ENCODE measurements at places on chromosomes 16 and 17. TPM values are rescaled to one million over a fixed set of nuclear protein-coding genes. Genes with fewer than 3 reads are reported as not detected.

Gene CENPN
- total RNA-seq, result 1.8 TPM

Gene CNTD1
- not detected for total RNA-seq

Gene SYNGR3
- not detected for total RNA-seq

Gene SDK2
- 6.3 TPM for total RNA-seq

Gene CD19
- not detected for total RNA-seq

GRCh38 chr16:10600782-10601443 is 20.5 kb upstream of the EMP2 start:
- no peak overlapping the region for H3K4me3 ChIP-seq
- no peaks in the 10 kb centered on the region for H3K36me3 ChIP-seq
- no peaks in the 10 kb centered on the region for H3K27me3 ChIP-seq
- H3K4me1 ChIP-seq, result peaks cover 6% of the 10 kb centered on the region
- no peak for DNase-seq

DNA sequence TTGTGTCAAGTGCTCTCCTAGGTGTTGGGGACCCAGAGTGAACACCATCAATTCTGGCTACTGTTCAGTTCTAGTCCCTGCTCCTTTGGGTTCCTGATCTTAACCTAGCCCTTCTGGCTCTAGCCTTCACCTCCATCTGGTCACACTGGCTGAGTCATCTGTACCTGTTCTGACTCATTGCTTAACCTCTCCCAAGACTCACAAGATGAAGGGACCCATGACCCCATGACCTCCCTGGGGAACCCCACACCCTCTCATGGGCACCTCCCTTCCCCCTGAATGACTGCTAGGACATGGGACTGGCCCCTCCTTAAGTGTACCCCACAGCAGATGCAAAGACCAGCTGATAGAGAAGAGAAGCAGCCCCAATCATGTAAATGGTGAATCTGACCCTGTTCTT is 345.8 kb upstream of the CDH5 start:
- no peak overlapping the region for H3K4me3 ChIP-seq
- no peak overlapping the region for H3K27ac ChIP-seq
- no peaks in the 10 kb centered on the region for H3K36me3 ChIP-seq

DNA sequence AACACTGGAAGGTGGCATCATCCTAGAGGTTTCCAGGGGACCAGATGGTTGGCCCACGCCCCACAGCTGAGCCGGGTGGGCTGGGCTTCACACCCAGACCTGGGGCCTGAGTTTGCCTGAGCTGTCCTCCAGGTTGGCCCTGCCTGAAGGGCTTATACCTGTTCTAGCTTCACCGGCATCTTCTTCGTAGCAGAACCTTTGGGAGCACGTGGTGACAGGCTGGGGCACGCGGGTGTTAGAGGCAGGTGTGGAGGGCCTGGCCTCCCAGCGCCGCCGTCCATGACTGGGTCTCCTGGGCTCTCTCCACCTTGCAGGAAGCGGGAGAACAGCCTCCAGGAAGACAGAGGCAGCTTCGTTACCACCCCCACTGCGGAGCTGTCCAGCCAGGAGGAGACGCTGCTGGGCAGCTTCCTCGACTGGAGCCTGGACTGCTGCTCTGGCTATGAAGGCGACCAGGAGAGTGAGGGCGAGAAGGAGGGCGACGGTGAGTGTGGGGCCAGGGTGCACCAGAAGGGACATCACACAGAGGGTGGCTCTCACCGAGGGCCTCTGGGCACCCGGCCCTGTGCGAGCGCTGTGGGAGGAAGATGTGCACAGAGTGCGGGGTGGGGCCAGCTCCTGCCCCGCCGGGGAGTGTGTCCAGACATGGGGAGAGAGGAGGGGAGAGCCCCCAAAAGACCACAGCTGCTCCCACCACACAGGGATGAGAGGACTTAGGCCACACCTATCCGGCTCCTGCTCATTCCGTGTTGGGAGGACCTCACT is 4.6 kb upstream of the TEDC2 start:
- DNase-seq, result no peak
- H3K27me3 ChIP-seq, result no peaks in the 10 kb centered on the region
- peaks cover 19% of the 10 kb centered on the region for H3K4me1 ChIP-seq
- no peak overlapping the region for H3K4me3 ChIP-seq
- H3K27ac ChIP-seq, result no peak overlapping the region
- H3K36me3 ChIP-seq, result no peaks in the 10 kb centered on the region

- H3K4me3 ChIP-seq, result no peak overlapping the region
- H3K27ac ChIP-seq, result no peak overlapping the region
- H3K4me1 ChIP-seq, result no peaks in the 10 kb centered on the region
- no peak for DNase-seq
- no peaks in the 10 kb centered on the region for H3K27me3 ChIP-seq
- no peaks in the 10 kb centered on the region for H3K36me3 ChIP-seq
These were observed 7.6 kb upstream of the RPH3AL start for GRCh38 chr17:360092-360750.

DNA sequence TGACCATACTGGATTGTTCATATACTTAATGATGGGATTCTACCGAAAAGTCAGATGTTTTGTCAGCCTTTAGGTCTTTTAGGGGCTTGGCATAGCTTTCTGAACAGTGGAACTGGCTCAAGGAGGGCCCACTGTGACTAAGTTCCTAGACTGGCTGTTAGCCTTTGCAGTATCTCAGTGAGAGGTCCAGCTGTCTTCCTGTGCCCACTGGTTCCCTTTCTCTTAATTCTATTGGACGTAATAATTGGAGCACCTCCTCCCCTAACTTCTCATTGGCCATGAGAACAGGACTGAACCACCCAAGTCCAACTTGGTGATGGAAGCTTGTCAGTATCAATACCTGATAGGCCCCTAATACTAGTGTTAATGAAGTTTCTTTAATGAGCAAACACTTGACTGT is 13.5 kb downstream of the KPNA2 start:
- no peak overlapping the region for H3K27ac ChIP-seq
- peaks cover 32% of the 10 kb centered on the region for H3K36me3 ChIP-seq

GRCh38 chr17:22703204-22703603 is 1010.9 kb downstream of the KCNJ18 start:
- H3K4me1 ChIP-seq, result no peaks in the 10 kb centered on the region
- no peak overlapping the region for H3K4me3 ChIP-seq
- H3K27ac ChIP-seq, result no peak overlapping the region
- no peaks in the 10 kb centered on the region for H3K27me3 ChIP-seq

DNA sequence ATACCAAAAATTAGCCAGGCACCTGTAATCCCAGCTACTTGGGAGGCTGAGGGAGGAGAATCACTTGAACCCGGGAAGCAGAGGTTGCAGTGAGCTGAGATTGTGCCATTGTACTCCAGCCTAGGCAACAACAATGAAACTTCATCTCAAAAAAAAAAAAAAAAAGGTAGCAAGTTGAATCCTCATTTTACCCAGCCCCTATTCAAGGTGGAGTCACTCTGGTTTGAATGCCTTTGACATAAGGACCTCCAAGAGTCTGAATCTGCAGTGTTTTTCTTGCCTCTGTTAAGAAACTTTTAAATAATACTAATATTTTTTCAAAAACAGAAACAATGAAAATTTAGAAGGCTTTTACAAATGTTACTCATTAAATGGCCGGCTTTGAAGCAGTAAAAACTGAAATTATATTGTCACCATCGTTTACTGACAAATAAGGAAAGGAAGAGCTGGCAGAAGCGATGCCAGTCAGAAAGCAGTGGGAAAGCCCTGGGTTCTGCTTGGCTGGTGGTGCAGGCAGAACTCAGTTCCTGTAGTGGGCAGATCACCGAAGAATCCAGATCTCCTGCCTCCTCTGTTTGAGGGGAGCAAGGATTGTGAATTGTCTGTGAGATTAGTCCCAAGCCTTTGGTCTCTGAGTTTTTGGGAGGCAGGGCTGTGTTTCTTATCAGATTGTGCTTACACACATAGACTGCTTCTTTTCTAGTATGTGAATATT is 99.7 kb upstream of the HAS3 start:
- H3K4me3 ChIP-seq, result no peak overlapping the region

- no peaks in the 10 kb centered on the region for H3K4me1 ChIP-seq
- no peaks in the 10 kb centered on the region for H3K27me3 ChIP-seq
- H3K27ac ChIP-seq, result no peak overlapping the region
- no peak for DNase-seq
- no peaks in the 10 kb centered on the region for H3K36me3 ChIP-seq
These were observed 13.6 kb upstream of the ARL4D start for GRCh38 chr17:43385046-43385831.

- H3K36me3 ChIP-seq, result peaks cover 62% of the 10 kb centered on the region
- H3K4me1 ChIP-seq, result no peaks in the 10 kb centered on the region
- no peak overlapping the region for H3K27ac ChIP-seq
- no peaks in the 10 kb centered on the region for H3K27me3 ChIP-seq
- H3K4me3 ChIP-seq, result no peak overlapping the region
These were observed 31.0 kb downstream of the OMG start for GRCh38 chr17:31266042-31266441.

GRCh38 chr17:56908001-56908542 is 5.8 kb downstream of the TRIM25 start:
- H3K4me1 ChIP-seq, result peaks cover 37% of the 10 kb centered on the region
- peaks cover 63% of the 10 kb centered on the region for H3K36me3 ChIP-seq
- H3K27ac ChIP-seq, result no peak overlapping the region
- H3K27me3 ChIP-seq, result no peaks in the 10 kb centered on the region
- peak; percentile 37 for DNase-seq
- no peak overlapping the region for H3K4me3 ChIP-seq

DNA sequence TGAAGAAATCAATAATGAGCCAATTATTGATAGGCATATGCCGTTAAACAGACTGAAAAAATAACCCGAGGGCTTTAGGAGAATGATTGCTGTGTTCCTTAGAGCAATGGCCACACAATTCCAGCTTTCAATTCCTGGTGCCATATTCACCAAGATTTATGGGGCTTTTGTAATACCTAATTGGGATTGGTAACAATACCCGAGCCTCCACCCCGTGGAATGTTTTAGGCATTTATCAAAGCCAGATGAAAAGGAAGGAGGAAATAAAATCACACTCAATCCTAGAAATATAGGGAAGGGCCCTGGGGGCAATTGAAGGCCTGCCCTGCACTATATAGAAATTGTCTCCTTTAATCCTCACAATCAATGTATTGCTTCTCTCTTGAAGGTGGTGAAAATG is 42.1 kb upstream of the MLYCD start:
- no peaks in the 10 kb centered on the region for H3K4me1 ChIP-seq
- no peaks in the 10 kb centered on the region for H3K27me3 ChIP-seq
- no peak overlapping the region for H3K4me3 ChIP-seq
- no peak for DNase-seq
- no peaks in the 10 kb centered on the region for H3K36me3 ChIP-seq

All from tibial nerve (tissue), 4 donors.